Suppressor macrophage (primary cell): ENCODE measurements at places on chromosomes 3 and 15.

DNA sequence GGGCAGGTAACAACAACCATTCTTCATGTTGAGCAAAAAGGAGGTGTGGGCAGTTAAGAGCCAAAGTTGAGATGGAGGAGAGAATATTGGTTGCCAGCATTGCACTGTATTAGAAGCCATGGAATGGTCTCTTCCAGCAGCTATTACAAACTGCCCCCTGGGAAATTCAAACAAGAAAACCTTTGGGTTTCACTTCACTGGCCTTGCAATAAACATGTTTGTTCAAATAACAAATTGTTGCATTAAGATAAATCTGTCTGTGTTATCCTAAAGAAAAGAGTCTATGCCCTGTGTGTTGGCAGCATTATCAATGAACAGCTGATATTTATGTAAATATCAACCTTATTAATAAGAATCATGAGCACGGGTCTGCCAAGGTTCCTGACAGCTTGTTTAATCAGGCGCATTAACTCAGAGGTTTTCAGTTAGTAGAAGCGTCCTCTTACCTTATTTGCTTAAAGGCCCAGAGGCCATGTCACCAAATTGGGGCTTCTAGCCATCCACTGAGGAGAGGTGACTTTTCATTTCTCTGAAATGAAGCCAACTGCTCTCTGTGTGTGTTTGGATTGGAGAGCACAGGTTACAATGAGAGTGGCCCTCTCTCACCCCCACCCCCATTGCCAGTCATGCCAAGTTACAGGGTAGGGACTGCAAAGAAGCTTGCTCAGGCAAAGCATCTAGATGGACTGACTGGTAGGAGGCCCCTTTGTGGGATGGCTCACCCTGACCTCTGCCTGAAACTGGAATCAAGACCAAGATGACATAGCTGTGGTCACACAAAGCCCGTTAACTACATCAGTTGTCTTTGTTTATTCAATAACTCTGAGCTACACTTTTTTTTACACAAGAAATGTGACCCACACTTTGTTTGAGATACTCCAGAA lies 10.5 kb downstream of the FILIP1L start:
- DNase-seq, result no peak

DNA sequence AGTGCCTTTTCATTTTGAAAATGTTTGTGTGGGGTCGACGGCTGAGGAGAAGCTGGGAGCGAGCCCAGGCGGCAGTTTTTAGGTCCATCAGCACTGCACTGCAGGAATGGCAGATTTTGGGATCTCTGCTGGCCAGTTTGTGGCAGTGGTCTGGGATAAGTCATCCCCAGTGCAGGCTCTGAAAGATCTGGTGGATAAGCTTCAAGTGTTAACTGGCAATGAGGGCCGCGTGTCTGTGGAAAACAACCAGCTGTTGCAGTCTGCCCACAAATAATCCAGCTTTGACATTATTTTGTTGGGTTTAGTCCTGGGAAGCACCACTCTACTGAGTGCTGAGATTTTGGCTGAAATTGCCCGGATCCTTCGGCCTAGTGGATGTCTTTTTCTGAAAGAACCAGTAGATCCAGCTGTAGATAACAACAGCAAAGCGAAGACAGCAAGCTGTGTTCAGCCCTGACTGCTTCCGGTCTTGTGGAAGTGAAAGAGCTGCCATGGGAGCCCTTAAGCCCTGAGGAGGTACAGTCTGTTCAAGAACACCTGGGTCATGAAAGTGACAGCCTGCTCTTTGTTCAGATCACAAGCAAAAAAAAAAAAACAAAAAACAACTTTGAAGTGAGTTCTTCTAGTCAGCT lies 13.1 kb upstream of the ANP32A start:
- DNase-seq, result no peak

- no peak for DNase-seq
Observed at GRCh38 chr3:23825802-23826201, 20.0 kb downstream of the UBE2E1 start.

- DNase-seq, result peak; percentile 24
Observed at GRCh38 chr3:129961141-129961541, 13.4 kb upstream of the TRH start.

GRCh38 chr3:33403756-33404155 lies 36.4 kb downstream of the UBP1 start:
- no peak for DNase-seq

DNA sequence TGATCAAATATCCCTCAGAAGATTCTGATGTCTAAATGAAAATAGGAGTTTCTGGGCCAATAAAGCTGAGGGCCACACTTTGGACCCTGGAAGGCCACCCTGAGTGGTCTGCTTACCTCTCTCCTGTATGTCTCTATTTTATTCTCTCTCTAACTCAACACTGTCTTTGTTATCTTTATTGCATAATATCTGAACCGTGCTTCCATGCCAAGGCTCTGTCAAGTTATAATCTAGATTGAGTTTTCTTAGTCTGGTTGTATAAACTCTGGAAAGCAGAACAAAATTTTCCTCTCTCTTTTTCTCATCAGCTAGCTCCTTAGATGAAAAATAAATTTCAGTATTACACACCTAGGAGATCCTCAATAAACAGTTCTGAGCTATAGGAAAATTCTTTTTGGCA lies 36.2 kb upstream of the ACTL6A start:
- no peak for DNase-seq

- DNase-seq, result no peak
Observed at GRCh38 chr3:38205472-38205805, 40.1 kb downstream of the OXSR1 start.

DNA sequence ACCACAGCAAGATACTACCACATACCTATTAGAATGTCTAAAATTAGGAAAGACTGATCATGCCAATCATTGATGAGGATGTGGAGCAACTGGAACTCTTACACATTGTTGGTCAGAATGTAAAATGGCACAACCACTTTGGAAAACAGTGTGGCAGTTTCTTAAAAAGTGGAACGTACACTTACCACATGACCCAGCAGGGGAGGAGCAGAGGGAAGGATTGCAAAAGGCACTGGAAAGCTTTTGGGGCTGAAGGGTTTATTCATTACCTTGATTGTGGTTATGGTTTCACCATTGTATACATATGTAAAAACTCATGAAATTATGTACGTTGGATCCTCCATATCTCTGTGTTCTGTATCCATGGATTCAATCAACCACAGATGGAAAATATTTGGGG lies 3.3 kb upstream of the EHD4 start:
- no peak for DNase-seq

- DNase-seq, result no peak
Observed at GRCh38 chr3:143269741-143270140, 150.2 kb downstream of the CHST2 start.

- DNase-seq, result no peak
Observed at GRCh38 chr3:174639970-174640369, 219.2 kb upstream of the NAALADL2 start.

- peak; percentile 73 for DNase-seq
Observed at GRCh38 chr3:176939022-176939817, 258.1 kb downstream of the TBL1XR1 start.

DNA sequence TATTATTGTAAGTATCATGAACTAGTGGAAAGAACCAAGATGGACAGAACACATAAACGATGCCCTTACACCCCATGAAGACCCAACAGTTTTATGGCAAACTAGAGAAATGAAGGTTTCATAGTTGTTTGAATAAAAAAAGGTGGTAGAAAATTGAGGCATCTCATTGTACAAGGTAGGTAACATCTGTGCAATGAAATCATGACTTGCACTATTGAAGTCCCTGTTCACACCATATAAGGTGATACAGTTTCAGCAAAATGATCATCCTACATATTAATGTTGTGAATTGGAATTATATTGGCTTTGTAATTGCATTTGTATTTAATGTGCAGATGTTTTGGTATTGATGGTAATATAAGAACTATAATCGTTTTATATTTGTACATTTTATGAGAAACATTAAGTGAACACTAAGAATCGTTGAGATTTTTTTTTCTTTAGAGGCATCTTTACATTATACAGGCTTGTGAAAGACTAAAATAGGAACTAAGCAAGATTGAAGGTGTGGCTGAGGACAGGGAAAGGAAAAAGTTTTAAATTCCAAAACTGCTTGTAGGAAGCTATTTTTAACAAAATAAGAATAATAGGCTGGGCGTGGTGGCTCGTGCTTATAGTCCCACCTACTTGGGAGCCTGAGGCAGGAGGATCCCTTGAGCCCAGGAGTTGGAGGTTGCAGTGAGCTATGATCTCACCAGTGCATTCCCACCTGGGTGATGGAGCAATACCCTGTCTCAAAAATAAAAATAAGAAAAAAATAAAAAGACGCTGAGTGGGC lies 48.5 kb downstream of the CGNL1 start:
- DNase-seq, result no peak

- DNase-seq, result peak; percentile 77
Observed at GRCh38 chr3:100254168-100254777, 6.5 kb upstream of the TBC1D23 start.

DNA sequence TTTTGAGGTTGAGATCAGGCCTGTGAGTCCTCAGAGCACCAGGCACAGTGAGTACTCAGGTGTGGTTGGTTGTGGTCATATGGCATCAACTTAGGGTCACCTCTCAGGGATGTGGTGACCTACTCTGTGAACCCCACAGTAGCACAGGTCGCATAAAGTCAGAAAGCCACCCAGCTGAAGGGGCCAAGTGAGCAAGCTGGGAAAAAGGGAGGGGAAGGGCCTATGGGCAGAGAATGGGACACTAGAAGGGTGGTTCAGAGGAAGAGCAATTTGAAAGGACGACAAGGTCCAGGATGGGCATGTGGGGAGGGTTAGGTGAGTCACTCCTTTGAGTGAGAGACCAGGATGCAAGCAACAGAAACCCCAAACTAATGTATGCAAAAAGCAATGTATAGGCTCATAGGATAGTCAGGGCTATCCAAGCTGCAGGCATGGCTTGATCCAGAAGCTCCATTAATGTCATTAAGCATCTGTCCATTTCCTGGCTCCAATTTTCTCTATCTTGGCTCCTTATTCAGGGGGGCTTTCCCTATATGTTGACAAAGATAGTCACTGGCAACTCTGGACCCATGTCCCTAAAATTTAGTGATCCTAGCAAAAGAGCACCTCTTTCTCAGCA lies 33.5 kb downstream of the HMCES start:
- DNase-seq, result no peak

DNA sequence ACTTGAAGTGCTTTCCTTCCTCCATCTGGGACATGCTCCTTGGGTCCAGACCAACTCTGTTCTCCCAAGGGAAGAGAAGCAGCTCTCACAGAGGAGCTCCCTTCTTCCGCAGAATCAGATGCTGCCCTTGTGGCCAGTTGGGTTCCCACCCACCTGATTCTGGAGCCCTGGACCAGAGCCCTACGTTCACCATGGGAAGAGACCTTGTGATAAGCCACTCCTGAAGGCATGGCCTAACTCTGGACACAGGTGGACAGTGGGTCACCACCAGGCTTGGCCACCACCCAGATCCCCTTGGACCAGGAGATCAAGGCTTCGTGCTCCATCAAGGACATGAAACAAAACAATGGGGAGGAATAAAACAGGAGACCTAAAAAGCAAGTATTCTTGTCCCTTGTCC lies 172.2 kb downstream of the RPLP1 start:
- no peak for DNase-seq

- no peak for DNase-seq
Observed at GRCh38 chr3:72041076-72041475, 256.1 kb upstream of the PROK2 start.

DNA sequence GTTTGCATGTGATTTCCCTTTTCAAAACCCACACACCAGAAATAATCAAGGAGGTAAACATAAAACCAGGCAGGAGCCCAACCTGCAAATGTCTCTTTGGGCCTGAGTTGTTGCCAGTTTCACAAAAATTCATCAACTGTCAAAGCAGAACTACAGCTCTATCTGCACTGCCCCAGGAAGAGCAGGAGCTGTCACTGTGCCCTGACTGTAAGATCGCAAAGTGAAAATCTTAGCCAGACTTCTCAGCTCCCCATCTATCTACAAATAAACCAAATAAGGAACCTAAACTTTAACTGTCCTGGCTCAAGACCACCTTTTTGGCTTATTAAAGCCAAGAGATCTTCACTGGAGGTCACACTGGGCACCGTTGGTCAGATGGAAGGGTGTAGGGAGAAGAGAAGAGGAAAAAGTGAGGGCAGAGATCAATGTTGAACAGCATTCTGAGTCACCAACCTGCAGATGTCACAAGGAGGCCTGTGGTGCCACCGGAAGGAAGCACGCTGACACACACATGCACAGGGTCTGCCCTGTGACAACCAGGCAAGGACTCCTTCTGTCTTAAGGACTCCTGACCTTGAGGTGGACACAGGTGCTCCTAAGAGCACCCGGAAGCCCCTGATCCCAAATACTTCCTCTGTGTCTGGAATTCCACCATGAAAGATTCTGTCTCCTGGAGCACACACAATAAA lies 58.7 kb downstream of the RPN1 start:
- peak; percentile 69 for DNase-seq

GRCh38 chr3:124258057-124258500 lies 266.2 kb upstream of the ROPN1 start:
- peak; percentile 77 for DNase-seq

- peak; percentile 97 for DNase-seq
Observed at GRCh38 chr3:45592830-45593707, 1.5 kb upstream of the LIMD1 start.

DNA sequence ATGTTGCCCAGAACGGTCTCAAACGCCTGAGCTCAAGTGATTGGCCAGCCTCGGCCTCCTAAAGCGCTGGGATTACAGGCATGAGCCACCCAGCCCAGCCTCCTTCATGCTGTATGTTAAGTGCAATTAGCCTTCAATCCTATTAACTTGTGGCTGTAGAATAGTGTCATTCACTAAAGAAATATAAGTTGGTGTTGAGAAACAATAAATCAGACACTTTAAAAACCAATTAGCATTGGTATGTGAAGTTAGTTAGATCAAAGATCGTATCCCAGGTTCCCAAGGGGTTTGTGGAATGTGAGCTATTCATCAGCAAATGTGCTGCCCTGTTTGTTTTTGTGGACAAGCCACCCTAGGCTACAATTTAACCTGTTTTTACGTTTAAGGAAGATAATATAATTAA lies 11.0 kb upstream of the PIK3CB start:
- no peak for DNase-seq

- DNase-seq, result peak; percentile 13
Observed at GRCh38 chr15:100879464-100880138, at the start of gene ALDH1A3. ALDH1A3 (plus strand) TSS chr15:100879831; CDS start chr15:100879908, 77 bp downstream.

GRCh38 chr15:55835866-55836265 lies 92.9 kb upstream of the PRTG start:
- no peak for DNase-seq

DNA sequence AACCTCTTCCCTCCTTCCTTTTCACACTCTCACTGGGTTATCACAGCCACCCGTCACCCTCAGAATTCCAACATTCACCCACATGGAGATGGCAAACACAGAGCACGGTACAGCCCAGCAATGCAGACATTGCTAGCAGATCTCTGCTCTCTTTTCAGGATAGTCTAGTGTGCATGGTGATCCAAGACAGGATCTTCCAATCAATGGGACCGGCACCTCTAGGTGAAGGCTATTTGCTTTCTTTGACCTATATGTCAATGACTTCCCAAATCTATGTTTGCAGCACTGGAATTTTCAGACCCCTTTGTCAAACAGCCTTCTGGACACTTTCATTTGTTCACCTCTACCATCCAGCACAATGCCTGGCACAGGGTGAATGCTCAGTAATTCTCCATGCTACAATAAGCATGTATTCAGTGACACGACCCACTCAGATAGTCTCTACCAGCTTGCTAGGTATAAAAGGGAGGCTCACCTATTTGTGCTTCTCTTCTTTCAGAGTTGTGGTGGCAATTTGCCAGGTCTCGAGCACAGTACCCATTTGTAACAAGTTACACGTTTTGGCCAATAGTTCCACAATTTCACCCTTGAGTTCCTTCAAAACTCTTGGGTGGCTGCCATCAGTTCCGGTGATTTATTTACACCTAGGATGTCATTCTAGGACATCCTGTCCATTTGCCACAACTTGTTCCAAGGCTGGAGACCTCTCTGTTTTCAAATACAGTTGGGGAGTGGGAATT lies 279.1 kb upstream of the ICE2 start:
- no peak for DNase-seq
